ENCODE measurements at places on chromosomes 13 and 19.
A peak's percentile ranks its signal among the peaks of the same experiment; 100 is the strongest.

GRCh38 chr13:20796791-20797508, 23.2 kb upstream of the EEF1AKMT1 start:
- no peak for DNase-seq

DNA sequence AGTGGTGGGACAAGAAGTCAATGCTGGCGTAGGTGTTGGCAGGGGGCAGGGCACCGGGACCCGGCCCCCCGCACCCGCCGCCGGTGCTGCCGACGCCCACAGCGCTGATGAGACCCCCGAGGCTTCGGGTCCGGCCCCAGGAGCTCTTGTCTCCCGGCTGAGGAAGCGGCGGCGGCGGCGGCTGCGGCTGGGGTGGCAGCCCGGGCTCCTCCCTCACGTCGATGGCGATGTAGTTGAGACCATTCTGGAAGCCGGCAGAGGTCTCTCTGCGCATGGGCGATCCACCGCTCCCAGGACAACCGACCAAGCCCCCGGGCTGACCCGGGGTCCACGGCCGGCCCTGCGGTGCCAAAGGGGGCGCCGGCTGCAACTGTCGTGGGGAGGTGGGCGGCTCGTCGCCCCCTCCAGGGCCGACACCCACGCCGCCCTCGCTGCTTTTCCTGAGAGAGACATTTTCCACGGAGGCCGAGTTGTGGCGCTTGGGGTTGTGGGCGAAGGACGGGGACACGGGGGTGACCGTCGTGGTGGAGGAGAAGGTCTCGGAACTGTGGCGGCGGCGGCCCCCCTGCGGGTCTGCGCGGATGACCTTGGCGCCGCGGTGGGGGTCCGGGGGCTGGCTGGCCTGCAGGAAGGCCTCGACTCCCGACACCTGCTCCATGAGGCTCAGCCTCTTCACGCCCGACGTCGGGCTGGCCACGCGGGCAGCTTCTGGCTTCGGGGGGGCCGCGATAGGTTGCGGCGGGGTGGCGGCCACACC, 4.1 kb downstream of the IRS2 start:
- no peak for DNase-seq

DNA sequence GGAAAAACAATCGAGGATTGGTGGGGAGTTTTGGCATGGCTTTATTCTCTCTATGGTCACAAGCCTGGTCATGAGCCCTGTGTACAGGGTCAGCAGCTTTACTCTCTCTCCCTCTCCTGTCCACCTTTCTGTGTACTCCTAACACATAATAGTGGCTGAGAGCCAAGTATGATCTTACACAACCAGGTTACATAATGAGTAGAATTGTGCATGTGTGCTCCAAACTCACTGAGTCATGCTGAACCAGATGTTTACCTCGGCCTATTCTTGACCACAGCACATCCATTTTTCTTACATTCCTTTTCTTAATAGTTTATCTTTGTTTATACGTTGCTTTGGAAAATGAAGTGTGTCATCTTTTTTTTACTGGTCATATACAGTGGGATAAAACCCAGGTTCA, 53.1 kb downstream of the ZNF254 start:
- no peak for DNase-seq

DNA sequence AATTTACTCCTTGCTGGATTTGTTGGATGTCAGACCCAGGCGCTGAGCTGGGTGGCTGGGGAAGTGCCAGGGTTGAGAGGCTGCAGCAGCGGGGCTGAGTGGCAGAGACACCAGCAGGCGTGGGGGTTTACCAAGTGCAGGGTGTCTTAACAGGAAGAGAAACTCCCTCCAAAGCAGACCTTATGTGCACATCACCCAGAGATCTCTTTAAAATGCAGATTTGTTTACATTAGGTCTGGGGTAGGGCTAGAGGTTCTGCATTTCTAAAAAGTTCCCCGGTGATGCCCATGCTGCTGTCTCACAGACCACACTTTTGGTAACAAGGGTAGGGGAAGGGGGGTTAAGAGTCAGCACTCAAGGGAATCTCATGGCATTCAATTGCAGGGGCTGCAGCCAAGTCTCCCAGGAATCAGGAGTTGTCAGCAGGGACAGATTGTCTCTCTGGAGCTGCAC, 80.7 kb upstream of the OLFM4 start:
- DNase-seq, result no peak

- DNase-seq, result peak; percentile 84
Measured at GRCh38 chr19:12884926-12885748, 1.9 kb downstream of the KLF1 start.

- peak; percentile 65 for DNase-seq
Measured at GRCh38 chr19:18386543-18387271, 749 bp downstream of the GDF15 start.

- DNase-seq, result no peak
Measured at GRCh38 chr19:19634516-19635312, 6.7 kb upstream of the LPAR2 start.

DNA sequence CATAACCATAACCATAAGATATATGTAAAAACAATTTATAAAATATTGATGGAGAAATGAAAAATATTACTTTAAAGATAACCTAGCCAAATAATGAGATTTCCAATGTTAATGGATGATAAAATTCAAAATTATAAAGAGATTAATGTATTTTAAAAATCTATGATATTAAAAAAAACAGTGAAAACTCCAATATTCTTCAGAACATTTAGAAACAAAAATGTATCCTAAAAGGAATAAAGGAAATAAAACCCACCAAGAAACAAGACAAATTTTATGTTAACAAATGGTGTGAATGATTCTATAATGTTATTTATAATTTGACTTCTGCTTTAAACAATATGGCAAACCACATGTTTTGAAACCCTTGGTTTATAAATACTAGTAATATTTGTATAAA, 1587.8 kb downstream of the PCDH9 start:
- DNase-seq, result no peak

DNA sequence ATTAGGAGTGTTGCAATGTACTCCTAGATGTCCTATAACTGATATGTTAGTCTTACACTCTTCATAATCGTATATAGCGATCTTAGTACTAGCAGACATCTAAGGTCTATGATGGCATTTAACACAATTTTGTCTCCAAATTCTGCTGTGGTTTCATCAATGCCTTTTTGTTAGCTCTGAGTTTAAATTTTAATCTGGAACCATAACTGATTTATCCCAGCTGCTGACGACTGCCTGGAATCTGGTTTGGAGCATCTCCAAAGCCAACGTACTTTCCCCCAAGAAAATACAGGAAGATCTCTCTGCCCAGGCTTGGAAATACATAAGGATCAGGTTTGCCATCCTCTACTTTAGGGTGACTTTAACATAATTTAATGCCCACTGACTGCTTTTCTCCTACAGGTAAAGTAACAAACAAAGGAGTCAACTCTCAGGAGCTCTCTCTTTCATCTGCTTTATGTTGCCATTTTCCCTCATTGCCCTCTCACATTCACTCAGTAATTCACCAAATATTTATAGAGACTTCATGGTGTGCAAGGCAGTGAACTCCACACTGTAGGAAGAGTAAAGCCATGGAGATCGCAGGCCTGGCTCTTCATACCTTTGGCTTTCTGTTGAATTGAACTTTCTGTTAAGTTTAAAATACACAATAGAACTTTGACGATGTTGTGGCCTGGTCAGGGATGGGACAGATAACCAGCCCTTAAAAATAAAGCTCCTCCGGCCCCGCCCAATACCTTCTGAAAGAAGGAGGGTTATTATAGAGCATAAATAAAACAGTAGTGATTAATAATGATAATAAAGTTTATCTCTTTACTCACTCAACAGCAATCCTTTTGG, 23.3 kb upstream of the SPART start:
- no peak for DNase-seq

- DNase-seq, result peak; percentile 3
Measured at GRCh38 chr13:48370815-48371214, 42.1 kb downstream of the LPAR6 start.

GRCh38 chr13:76016799-76017400, 380.8 kb downstream of the LMO7 start:
- DNase-seq, result no peak

- no peak for DNase-seq
Measured at GRCh38 chr19:47489072-47489914, 5.3 kb upstream of the KPTN start.

DNA sequence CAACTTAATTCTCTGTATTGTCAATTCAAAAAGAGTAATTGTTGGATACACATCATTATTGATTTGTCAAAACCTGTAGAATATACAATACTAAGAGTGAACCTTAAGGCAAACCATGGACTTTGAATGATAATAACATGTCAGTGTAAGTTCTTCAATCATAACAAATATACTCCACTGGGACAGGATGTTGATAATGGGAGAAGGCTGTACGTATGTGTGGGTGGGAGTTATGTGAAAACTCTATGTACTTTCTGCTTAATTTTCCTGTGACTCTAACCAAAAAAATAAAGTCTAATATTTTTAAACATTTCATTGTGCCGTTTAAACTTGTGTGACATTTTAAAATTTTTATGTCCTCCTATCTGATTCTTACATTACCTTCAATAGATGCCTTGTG, 526.7 kb downstream of the SUCLA2 start:
- DNase-seq, result no peak

DNA sequence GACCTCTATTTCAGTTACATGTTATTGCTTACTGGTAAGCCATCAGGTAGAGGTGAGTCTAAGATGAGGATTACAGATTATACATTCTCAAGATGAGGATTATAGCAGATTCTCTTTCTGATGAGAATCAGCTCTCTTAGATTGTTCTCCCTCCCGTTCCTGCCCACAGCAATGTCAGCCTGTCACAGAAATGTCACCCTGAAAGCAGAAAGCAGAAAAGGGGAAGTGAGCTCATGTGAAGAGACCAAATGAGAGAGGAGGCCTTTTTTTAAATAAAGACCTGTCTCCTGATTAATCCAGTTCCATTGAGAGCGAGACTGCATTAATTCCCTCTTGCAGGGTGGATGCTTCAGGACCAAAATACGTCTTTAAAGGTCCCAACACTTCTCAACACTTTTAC, 445.6 kb downstream of the KCTD12 start:
- DNase-seq, result no peak

DNA sequence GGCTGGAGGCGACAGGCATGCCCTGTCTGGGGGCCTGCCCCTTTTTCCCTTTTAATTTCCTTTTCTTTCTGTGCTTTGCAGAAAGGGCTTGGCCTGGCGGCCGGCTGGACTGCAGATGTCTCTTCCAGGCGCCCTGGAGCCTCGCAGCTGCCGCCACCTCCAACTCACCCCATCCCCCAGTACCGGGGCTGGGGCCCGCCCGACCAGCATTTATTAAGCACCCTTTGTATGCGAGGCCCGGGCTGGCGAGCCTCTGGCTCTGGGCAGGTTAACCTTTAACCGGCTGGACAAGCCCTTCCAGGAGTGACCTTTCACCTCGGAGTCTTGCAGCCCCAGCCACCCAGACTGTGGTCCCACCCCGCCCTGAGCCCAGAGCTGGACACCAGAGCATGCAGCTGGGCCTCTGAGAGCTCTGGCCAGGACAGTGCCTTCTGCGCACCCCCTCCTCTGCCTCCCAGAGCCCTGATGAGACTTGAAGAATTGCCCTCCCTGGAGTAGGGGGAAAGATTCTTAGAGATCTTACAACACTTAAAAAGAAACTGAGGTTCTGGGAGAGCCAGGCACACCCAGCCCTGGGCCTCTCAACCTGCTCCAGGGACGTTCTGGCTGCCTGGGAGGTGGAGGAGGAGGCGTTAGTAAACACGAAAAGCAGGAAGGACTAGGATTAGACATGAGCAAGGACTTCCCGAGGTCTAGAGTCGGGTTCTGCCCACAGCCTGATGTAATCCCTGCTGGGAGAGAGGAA, 1.1 kb upstream of the NR2F6 start:
- DNase-seq, result no peak
